ENCODE measurements at places on chromosomes 3 and 15. TPM values are rescaled to one million over a fixed set of nuclear protein-coding genes. Genes with fewer than 3 reads are reported as not detected.

DNA sequence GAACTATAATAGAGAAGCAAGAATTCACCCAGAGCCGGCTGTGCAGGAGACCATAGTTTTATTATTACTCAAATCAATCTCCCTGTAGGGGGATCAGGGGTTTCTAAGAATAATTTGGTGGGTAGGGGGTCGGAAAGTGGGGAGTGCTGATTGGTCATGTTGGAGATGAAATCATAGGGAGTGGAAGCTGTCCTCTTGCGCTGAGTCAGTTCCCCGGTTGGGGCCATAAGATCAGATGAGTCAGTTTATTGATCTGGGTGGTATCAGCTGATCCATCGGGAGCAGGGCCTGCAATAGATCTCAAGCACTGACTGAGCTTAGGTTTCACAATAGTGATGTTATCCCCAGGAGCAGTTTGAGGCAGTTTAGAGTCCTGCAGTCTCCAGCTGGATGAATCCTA lies 97.0 kb upstream of the SNRPN start:
- no peak for DNase-seq

DNA sequence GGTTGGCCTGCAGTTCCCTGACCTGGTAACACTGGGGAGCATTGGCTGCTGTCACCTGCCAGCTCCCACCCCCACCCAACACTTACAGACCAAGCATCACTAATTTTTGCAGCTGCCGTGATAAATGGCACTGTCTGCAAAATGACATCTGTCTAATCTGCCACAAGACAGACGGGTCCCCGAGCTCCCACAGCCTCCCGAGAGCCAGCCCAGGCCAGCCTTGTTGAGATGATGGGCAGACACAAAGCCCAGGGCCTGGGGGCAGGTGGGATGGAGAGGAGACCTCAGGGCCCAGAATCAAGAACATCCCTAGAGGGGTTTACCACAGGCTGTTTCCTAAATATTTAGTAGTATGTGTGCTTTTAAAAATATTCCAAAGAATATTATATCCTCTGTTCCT lies 203.4 kb downstream of the TBC1D2B start:
- no peak for DNase-seq

DNA sequence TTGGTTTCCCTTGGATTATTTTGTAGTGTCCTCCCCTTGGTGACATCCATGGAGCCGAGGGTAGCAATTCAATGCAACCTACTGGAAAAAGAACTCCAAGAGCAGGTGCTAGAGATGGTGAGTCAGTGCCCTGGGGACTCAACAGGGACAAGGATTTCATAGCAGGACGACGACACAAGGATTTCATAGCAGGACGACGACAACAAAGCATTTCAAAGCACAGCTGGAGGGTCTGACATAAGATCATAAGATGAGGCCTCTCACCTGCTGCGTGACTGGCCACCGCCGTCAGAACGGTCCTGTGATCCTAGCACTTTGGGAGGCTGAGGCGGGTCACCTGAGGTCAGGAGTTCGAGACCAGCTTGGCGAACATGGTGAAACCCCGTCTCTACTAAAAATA lies 22.5 kb downstream of the NRROS start:
- no peak for DNase-seq

DNA sequence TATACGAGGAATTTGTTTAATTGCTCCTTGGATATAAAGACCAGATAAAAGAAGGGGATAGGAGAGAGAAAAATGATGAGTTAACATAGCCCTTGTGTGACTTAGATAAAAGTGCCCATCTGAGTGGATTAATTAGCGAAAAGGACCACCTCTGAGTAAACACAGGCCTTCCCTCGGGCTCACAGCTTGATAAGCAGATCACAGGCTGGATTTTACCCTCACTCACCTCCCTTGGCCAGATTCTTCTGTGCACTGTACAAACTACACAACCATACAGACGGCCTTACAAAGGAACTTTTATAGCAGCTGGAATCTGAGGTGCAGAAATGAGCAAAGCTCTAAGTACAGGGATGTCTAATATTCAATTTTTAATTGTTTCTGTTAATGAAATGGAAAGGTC lies 112.4 kb upstream of the STT3B start:
- DNase-seq = no peak

- no peak for DNase-seq
These were observed 400.9 kb downstream of the TBL1XR1 start for GRCh38 chr3:176796371-176796770.

DNA sequence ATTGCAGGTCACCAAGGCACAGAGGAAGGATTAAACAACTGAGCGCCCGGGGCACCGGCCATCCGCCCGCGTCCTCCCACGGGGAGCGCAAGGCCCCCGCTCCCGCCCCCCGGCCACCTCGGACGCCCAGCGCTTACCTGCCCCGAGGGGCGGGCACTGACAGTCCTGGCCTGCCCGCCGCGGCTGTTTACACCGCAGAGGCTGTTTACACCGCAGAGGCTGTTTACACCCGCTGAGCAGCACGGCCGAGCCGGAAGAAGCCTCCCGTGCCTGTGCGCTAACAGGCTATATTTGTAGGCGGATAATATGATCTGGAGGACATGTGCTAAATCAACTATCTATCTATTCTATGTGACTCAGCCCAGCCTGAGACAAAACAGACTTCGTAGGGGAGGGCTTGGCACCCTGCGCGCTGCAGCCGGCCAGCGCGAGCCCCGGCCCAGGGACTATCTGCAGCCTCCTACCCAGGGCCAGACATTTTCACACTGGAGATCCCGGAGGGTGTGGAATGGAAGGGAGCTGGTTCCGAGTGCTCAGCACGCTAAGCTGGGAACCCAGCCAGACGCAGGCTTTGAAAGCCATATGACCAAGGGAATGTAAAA lies at the start of gene LRRC2:
Gene LRRC2 (minus strand): TSS at position 263 of the 602 bp plus-strand sequence. CDS start 14,711 bp downstream, outside the sequence.
- no peak for DNase-seq

DNA sequence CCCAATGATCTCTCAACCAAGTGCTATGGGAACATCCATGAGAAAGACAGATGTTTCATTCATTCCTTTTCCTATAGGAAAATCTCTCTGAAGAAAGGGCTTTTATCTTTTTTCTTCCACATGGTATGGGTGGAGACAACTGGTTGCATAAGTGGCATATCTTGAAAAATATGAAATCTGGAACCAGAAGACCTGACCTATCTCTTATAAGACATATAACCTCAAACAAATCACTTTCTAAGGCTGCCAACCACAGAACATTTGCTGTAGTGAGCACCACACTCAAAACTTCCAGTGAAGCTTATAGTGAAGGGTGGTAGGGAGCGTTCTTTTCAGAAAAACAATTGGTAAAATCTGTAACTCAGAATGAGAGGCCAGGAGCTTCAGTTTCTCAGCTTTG lies 58.5 kb downstream of the SHQ1 start:
- DNase-seq = no peak

DNA sequence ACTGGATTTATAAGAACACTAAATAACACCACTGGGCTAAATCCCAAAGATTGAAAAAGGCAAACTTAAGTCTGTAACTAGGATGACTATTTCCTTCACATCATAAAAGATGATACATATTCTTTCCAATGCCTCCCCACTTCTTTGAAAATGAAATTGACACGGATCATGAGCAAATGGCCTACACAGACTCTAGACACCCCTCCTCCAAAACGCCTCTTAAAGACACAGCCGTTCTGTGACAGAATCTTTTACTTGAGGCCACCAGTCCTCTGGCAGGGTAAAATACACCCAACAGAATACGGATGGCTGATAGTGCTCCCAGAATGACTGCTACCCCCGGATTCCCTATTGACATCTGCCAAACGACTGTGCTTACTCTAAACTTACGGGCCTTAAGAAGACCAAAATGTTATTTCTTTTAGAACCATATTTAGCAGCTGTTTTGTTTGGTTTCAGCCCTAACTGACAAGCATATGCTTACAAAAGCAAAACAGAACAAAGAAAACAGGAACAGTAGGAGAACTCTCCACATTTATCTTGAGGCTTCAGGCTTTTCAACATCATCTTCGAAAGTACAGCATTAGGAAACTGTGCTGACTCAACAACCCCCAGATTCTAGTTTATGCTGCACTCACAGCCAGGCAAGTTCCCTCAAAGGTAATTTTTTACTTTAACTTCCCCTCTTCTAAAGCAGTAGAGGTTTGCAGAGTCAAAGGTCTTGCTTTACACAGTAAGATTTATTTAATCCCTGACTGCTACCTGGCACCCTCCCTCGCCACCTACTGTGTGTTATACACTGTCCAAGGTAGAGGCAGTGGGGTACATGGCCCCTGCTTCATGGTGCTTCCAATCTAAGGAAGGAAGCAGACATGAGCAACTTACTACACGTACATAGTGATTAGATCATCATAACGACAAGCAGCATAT lies 84.3 kb downstream of the TNIK start:
- no peak for DNase-seq

DNA sequence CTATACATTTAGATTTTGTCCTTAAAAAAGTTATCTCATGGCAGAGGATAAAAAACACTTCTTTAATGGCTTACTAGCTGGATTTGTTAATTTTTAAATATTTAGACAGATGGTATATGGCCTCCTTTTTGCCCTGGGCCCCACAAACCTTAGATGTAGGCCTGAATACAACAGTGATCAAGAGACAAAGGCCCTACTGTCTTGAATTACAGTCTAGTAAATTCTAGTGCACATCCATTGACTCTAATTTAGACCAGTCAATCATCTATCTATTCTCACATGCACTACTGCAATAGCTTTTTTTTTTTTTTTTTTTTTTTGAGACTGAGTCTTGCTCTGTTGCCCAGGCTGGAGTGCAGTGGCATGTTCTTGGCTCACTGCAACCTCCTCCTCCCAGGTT lies 452.8 kb downstream of the FHIT start:
- no peak for DNase-seq

- no peak for DNase-seq
These were observed 25.4 kb downstream of the SEC61A1 start for GRCh38 chr3:128077665-128078064.

DNA sequence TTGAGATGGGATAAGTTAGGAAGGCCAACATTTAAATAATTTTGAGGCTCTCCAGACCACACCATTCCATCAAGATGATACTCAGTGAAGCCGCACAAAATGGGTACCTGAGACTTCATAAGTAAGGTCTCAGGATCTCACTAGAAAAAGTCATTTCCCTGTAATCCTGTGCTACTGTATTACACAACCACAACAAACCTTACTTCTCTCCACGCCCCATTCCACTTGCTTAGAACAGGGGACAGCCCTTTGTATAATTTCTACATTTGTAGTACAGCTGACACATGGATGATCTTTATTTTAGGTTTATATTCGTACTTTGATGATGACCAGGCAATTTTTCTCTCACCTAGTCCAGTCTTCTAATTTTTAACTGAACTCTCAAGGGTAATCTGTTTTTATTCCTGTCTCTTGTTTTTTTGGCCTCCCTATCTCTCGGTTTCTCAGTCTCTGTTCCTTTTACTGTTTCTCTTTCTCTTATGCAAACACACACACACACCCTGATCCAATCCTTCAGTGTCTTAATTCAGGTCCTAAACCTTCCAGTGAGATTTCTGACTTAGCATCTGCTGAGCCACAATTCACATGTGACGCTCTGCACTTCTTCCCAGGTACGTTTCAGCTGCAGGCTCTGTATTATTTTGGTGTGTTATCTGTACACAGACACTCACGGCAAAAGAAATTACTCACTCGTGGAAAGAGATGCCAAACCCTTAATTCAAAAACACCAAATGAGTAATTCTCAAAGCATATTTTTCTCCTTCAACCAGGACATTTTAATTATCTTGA lies 223.2 kb upstream of the THBS1 start:
- no peak for DNase-seq

DNA sequence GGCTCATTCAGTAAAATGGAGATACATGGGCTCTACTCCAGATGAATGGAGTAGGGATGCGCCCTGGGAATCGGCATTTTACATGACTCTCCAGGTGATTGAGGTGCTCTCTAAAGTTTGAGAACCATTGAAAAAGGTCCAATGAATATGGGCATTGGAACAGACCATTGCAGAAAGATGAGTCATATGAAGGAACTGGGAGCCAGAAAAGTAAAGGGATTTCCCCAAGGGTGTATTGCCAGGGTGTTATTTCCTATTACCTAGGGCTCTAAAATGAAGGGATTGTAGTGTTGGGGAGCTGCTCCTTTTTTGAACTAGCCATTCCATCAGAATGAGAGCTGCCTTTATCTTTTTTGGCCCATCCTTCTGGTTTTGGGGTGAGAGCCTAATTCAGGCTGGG lies 21.7 kb downstream of the CLDN11 start:
- DNase-seq = no peak

DNA sequence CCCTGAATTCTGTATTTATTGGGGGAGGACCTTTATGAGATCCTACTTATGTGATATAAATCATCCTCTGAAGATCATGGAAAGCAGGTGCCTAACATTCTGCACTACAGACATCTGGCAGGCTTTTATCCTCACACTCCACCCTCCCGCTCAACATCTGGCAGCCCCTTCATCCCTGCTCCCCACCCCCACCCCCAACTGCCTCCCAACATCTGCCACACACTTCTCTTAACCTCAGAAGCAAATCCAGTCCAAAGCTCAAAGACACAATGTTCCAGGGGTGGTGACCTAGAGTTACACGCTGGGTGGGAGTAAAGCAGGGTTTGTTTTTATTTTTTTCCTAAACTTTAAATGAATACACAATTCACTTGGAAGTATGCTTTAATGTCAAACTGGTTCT lies 184.5 kb upstream of the ATP11B start:
- DNase-seq = no peak

ERICH6 gene
- 0.98 TPM for polyA plus RNA-seq

DAZL gene
- 0.01 TPM for polyA plus RNA-seq

CLDN16 gene
- polyA plus RNA-seq = 45.0 TPM

PDCD7 gene
- 32.9 TPM for polyA plus RNA-seq

CLDN1 gene
- polyA plus RNA-seq = 79.7 TPM

MPI gene
- 50.2 TPM for polyA plus RNA-seq

CACNA1D gene
- polyA plus RNA-seq = 15.6 TPM

ARRDC4 gene
- polyA plus RNA-seq = 25.5 TPM

POLQ gene
- polyA plus RNA-seq = 4.3 TPM

RBP2 gene
- 0.44 TPM for polyA plus RNA-seq

GOLGA8S gene
- 1.1 TPM for polyA plus RNA-seq

TRH gene
- polyA plus RNA-seq = 0.28 TPM
